ENCODE measurements at places on chromosomes 11 and 22.

DNA sequence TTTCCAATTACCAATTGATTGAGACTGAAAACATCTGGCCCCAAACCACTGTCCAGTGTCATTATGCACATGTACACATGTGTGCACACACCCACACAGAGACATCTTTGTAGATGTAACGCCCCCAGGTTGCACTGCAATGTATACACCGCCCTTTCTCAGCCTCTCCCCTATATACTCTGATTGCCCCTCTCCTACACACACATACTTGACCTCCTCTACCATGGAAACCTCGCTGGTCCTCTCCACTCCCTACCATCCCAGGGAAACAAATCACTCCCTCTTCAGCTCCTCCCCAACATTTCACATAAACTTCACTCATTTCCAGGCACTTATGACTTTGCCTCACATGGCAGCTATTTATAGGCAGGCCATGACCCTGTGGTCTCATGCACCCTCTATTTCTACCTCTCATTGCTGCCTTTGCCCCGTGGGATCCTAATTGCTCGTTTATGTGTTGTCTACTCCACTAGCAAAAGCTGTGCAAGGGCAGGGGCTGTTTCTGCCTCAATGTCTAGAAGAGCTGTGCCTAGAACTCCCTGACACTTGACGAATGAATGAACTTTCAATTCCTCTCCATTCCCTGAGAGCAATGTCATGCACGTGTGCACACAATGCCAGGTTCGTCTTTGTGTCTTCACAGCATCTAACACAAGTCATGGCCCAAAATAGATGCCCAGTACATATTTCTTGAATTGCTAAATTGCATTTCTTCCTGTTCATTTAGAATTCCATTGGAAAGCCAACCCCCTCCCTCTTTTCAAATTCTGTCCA is 10.0 kb upstream of the TMA7B start:
- no peak for DNase-seq

DNA sequence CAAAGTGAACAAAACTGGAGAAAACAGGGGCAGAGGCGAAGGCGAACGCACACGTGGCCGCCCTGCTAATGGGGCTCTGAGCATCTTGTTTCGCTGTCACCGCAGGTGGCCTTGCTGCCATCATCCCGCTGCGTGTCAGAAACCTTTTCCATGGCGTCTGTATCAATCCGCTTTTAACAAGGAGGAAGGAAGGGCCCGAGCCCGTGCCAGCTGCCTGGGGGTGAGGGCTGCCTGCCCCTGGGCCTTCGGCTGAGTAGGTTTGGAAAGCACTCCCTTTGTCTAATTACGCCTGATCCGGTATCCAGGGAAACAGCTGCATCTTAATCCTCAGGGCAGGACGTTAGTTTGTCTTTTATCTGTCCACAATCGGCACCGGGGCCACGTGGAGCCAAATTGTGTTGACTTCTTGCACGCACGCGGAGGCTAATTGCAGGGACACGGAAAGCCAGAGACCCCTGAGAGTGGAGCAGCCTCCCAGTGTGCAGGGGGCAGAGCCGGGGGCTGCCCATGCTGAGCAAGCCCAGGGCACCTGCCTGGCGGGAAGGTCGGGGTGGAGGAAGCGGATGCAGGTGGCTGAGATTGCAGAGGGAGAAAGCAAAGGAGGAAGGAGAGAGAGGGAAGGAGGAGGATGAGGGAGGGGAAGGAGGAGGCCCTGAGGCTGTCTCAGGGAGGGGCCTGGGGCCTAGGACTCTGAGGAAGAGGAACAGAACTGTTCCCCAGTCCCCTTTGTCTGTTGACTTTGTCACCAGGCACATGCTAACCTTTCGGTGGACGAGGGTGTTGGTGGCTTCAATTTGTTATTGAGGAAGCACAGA is 19.2 kb upstream of the TH start:
- DNase-seq: no peak

GRCh38 chr22:31271485-31271884 is 20.8 kb downstream of the PIK3IP1 start:
- DNase-seq: no peak

DNA sequence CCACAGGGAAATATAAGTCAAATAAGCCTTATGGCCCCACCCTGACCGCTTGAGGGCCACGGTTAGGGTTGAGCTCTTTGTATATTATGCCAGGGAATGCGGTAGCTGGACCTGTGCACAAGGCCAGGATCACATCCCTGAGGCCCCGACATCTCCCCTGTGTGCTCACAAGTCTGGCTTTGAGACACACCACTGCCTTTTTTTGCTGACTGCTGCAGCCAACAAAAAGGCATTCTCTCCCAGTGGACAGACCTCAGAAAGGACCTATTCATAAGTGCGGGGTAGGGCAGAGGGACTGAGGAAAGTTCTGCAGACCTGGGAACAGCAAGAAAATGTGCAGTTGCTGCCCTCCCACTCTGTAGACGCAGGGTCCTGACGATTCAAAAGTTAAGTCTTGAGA is 3.4 kb upstream of the SIDT2 start:
- no peak for DNase-seq

- no peak for DNase-seq
Measured at GRCh38 chr11:16226245-16226644, 130.1 kb downstream of the SOX6 start.

- no peak for DNase-seq
Measured at GRCh38 chr11:17861036-17861755, 126.6 kb downstream of the KCNC1 start.

DNA sequence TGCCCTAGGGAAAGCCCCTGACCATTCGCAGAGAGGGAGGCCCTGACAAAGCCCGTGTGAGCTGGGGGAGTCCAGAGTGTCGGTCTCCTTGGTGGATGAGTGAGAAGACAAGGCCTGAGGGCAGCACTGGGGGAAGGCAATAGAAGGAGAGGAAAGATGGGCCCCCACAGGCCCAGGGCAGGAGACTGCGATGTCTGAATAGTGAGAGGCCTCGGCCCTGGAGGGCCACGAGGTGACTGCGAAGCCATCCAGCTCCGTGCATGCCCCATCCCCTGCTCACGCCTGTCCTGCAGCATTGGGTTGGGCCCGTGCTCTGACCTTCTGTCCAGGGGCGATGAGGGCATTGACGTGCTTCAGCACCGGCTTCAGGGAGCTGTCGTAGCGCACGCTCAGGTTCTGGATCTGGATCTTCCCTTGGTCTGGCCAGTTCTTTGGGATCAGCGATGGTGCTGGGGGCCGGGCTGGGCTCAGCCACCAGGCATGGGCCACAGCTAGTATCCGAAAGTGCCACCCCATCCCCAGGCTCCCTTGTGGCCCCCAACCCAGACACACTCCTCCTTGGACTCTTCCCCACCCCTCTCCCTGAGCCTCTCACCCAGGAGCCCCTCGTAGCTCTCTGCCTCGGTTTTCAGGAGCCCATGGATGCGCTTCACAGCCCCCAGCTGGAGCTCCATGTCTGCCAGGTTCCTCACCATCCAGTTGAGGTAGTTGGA is 8.3 kb upstream of the KCNJ11 start:
- no peak for DNase-seq

DNA sequence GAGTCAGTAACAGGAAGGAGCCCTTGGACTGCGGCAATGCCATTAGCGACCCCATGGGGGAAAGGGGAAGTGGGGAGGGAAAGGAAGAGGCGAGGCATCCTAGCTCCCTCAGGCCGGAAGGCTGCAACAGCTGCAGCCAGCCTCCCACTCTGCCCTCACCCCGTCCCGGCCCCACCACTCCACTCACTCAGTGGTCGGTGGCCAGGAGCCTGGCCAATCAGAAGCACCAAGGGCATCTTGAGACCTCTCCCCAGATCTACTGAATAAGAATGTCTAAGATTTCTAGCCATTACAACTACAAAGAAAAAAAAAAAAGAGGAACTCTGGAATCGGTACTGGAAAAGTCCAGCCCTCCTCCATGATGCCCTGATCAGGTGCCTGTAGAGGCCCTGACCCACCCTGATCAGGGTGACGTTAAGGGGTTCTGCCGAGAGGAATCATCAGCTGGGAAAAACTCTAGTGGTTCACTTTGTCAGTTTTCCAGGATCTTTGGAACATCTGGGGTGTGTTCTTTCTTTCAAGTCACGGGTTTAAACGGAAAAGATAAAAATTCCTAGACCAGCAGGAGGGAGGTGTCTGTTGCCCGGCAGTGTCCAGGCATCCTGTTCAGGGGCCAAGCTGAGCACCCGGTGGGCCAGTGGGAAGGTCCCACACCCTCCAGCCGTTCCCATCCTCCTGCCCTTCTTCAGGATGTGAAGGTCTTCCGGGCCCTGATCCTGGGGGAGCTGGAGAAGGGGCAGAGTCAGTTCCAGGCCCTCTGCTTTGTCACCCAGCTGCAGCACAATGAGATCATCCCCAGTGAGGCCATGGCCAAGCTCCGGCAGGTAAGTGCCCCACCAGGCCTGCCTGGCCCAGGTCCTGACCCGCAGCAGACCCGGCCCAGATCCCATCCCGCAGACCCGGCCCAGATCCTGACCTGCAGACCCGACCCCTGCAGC is 14.4 kb downstream of the OAF start:
- DNase-seq: no peak
